ENCODE measurements at places on chromosomes 1 and 21.

DNA sequence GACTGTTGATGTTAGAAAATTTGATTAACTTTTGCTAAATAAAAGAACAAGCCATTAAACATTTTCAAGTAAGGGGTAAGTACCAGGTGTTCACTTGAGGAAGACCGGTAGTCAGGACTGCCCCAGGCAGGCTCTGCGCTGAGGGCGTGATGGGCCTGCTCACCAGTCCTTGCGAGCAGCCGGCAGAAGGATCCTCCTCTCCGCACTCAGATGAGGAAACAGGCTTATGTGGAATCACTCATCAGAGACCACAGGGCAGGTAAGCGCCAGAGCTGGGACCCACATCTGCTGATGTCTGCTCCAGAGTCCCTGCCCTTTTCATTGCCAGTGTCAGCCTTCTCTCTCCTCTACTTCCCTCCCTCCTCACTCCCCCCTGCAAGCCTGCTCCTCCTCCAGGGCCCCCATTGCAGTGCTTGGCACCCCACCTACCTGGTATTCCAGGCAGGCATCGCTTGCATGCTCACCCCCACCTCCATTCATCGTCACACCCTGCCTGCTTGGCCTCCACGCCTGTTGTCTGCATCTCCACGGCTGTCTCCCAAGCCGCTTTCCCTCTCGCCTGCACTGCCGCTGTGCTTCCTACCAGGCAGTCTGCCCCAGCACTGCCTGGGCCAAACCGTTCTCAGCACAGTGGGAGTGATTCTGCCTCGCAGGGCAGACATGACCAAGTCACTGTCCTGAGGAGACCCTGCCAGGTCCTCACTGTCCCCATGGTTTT, 24.7 kb upstream of the KDM4A start:
- no peak for DNase-seq

- no peak for DNase-seq
Observed at GRCh38 chr21:42146273-42146805, 72.6 kb upstream of the ABCG1 start.

GRCh38 chr1:22567994-22568393, 4.7 kb downstream of the EPHA8 start:
- no peak for DNase-seq

DNA sequence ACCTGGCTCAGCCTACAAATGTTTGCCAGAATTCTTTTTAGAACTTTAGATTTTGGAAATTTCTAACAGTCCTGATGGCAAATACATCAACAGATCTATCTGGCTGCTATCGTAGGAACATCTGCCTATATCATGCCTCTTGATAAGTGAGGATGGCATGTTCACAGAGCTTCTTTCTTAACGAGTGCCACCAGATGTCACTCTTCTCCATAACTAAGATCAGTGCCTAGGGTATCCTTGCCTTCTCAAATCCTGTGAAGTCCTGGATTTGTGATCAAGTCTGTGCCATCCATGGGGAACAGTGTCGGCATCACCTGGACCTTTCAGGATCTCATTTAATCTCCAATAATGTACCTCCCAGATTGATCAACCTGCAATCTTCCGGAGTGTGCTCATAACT, 36.5 kb upstream of the CD5L start:
- DNase-seq: no peak

- DNase-seq: no peak
Observed at GRCh38 chr1:53121319-53122172, 20.9 kb downstream of the SLC1A7 start.

DNA sequence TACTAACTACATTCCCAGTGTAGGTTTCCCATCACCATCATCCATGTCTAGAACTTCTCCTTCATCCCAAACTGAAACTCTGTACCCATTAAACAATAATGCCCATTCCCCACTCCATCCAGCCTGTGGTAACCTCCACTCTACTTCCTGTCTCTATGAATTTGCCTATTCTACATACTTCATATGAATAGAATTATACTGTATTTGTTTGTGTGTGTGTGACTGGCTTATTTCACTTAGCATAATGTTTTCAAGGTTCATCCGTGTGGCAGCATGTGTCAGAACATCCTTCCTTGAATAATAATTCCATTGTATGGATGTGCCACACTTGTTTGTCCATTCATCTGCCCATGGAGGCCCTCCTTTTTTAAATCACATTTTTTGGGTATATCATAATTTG, 35.7 kb downstream of the ATP2B4 start:
- no peak for DNase-seq

DNA sequence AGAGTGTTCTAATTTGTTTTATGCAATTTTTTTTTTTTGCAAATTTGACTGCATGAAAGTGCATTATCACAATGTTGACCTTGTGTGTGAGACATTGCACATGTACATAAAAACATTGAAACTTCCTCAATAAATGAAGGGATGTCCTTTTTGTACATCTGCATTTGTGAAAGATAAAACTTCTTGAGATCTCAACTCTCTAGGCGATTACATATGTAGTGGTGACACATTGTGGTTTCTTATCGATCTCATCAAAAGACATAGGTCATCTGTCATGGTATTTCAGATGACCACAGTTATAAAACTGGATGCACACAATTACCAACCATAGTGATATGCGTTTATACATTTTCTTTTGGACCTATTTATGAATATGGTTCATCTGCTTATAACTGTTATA, 35.6 kb upstream of the C21orf91 start:
- no peak for DNase-seq
